Stimulated activated CD8-positive, alpha-beta memory T cell treated with anti-CD3 and anti-CD28 coated beads, Interleukin-4, amount 100 ng/mL, for 4 hours (primary cell): ENCODE measurements at places on chromosomes 5 and 9.

GRCh38 chr5:173968154-173968797, 20.7 kb upstream of the C5orf47 start:
- DNase-seq = no peak

- no peak for DNase-seq
Observed at GRCh38 chr9:121441165-121441564, 58.5 kb downstream of the GGTA1 start.

GRCh38 chr9:24545285-24545684, 412 bp downstream of the IZUMO3 start:
- no peak for DNase-seq

DNA sequence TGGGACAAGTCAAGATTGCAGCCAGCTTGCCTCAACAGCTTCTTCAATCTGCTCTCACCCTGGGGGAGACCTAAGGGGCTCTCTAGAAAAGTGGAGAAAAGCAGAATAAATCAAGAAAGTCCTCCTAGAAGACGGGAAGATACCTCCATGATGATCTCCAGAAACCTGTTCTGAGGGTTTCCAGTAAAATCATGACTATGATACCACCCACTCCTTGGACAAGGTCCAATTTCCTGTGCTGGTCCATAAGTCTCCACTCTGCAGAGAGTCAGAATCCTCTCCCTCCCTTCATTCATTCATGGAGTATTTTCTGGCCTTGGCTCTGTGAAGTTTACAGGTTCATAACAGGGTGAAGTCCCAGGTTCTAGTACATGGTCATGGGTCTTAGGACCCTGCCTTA, 168.6 kb downstream of the SLC12A2 start:
- DNase-seq = no peak

- no peak for DNase-seq
Observed at GRCh38 chr9:14156046-14156445, 157.9 kb downstream of the NFIB start.

- DNase-seq = no peak
Observed at GRCh38 chr9:107874137-107874536, 384.6 kb upstream of the KLF4 start.

DNA sequence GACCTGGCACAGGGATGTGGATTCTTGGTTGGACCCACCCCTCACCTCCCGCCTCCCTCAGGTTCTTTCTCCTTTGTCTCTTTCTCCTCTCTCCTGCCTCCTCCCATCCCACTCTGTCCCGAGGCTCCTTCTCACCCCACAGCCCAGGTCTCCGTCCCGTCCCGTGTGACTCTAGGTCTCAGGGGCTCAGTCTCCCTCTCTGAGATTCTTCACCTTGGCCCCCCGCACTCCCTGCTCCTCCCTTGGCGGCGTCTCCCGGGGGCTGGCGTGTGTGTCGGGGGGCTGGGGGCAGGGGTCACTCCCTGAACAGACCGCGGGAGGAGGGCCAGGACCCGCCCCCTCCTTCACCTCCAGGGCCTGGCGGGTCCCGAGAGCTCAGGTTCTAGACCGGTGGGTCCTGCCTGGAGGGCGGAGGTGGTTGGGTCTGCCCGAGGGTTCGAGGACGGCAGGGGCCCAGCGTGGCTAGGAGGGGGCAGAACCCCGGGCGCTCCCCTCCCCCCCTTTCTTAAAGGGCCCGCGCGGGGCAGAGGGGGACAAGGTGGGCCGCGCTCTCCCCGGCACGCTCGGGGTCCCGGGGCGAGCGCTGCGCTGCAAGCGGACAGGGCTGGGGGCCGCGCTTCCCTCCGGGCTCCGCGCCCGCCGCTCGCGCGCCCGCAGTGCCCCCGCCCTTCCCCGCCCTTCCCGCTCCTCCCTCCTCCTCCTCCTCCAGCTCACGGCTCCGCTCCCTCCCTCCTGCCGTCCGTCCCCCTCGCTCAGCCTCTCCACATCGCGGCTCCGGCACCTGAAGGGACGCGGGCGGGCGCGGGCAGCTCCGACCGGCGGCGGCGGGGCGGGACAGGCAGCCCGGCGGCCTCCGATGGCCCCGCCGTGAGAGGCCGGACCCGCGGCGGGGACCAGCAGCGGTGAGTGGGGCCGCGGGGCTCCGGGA, at the start of gene PSD2:
PSD2 (plus strand) TSS at position 735 of the 928 bp plus-strand sequence. CDS start 13,633 bp downstream, outside the sequence.
- DNase-seq = no peak

- no peak for DNase-seq
Observed at GRCh38 chr9:87872079-87872624, 10.5 kb upstream of the SPATA31E1 start.

DNA sequence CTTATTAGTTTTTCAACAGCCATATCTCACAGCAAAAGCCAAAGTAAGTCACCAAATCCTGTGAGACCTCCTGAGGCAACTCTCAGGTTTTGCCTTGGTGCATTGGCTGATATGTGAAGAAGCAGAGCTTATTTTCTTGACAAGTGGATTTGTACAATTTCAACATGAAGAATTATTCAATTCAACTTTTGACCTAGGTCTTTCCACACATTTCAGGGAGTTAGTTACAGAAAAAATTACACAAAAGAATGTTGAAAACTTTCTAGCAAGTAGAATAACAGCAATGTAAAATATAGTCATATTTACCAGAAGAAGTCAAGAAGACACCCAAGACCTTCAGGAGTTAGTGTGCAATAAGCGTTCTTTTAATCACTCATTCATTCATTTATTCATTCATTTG, 62.4 kb upstream of the ADRB2 start:
- DNase-seq = no peak

DNA sequence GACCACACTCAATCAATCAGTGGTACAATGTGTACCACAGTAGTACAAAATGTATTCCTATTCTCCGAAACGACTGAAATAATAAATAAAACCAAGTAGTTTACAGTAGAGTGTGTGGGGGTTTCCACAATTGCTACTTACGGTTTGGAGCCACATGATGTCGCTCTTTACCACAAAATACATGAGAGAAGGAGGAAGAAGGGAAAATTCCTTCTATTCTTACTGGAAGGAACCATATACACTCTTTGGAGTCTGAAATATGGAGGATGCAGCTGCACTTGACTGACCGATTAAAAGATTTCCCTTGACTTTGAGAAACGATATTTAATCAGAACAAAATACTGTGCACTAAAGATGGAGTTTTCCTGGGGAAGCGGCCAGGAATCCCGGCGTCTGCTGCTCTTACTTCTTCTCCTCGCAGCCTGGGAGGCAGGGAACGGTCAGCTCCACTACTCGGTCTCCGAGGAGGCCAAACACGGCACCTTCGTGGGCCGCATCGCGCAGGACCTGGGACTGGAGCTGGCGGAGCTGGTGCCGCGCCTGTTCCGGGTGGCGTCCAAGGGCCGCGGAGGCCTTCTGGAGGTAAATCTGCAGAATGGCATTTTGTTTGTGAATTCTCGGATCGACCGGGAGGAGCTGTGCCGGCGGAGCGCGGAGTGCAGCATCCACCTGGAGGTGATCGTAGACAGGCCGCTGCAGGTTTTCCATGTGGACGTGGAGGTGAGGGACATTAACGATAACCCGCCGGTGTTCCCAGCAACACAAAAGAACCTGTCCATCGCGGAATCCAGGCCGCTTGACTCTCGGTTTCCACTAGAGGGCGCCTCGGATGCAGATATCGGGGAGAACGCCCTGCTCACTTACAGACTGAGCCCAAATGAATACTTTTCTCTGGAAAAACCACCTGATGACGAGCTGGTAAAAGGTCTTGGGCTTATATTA, at the start of gene PCDHA4:
PCDHA4 (plus strand) TSS at position 235 of the 942 bp plus-strand sequence.
- no peak for DNase-seq

GRCh38 chr9:96129747-96130146, 172.2 kb downstream of the HSD17B3 start:
- no peak for DNase-seq

GRCh38 chr9:14136047-14136635, 177.8 kb downstream of the NFIB start:
- no peak for DNase-seq

- no peak for DNase-seq
Observed at GRCh38 chr5:159286420-159287035, 23.4 kb downstream of the UBLCP1 start.

- no peak for DNase-seq
Observed at GRCh38 chr5:102528600-102528999, 29.8 kb upstream of the SLCO6A1 start.

DNA sequence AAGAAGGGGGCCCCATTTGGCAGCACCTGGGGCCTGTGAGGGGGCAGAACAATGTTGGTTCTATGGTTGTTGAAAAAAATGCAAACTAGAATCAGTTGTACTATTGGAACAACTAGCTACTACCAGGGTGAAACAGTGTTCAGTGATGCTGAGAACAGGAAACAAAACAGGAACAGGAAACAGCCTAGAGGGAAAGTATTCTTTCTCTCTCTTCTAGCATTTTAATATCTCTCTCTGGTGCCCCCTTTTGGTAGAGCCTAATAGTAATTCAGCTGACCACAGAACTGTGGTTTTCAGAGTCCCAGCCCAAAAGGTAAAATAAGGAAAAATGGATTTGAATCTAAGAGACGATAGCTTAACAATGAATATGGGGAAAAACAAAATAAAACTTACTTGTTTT, 138.0 kb upstream of the KCNN2 start:
- no peak for DNase-seq

- no peak for DNase-seq
Observed at GRCh38 chr9:69919461-69920061, 98.9 kb downstream of the CFAP95 start.

DNA sequence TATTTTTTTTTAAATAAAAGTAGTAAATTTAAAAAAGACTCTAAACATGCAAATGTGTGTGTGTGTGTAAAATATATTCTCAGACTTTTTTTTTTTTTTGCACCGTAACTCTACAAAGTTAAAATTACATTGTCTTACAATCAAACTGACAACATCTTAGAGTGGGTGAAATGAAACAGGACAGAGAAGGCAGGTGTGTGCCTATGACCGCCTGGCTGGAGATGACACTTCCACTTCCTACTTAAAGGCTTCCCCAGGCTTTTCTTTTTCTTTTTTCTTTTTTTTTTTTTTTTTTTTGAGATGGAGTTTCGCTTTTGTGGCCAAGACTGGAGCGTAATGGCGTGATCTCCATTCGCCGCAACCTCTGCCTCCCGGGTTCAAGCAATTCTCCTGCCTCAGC, 2.7 kb upstream of the AK1 start:
- no peak for DNase-seq

GRCh38 chr9:120683150-120683549, 31.1 kb downstream of the MEGF9 start:
- DNase-seq = no peak

- no peak for DNase-seq
Observed at GRCh38 chr9:80320480-80320879, 748.7 kb downstream of the TLE4 start.

- DNase-seq = no peak
Observed at GRCh38 chr5:55897905-55898304, 46.7 kb downstream of the IL31RA start.

DNA sequence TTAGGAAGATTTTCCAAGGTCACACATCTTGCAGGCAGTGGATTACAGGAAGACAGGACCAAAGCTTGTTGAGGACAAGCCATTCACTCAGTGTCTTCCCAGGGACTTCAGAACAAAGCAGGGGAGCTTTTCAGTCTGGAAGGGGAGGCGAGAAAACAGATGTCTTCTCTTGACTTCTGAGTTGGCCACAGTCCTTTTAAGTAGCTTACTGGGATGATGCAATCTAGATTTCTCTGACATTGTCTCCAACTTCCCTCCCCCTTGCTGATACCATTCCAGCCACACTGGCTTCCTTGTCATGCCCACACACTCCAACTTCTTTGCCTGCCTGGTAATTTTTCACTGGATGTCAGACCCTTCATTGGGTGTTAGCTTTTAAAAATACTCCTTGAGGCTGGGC, 174.2 kb upstream of the TBC1D2 start:
- DNase-seq = no peak

DNA sequence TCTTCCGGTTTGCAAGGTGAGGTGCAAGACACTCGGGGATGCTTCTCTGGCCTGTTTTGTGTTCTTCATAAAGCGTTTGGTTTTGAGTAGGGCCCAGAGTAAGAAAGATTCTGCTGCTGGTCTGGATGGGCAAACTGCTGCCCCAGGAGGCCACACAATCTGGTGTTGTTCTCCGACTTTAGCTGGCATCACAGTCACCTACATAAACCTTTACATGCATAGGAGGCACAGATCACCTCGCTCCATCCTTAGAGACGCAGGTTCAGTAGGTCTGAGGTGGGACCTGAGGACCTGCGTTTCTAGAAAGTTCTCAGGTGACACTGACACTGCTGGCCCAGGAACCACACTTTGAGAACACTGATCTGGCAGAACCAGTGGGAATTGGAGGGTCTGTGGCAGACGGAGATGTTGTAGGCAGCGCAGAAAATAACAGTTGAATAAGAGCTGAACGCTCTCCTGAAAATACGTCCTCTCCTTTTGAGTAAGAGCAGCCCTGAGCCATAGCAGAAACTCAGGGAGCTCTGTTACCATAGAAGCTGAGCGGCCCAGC, 3.9 kb upstream of the SLC6A3 start:
- no peak for DNase-seq

DNA sequence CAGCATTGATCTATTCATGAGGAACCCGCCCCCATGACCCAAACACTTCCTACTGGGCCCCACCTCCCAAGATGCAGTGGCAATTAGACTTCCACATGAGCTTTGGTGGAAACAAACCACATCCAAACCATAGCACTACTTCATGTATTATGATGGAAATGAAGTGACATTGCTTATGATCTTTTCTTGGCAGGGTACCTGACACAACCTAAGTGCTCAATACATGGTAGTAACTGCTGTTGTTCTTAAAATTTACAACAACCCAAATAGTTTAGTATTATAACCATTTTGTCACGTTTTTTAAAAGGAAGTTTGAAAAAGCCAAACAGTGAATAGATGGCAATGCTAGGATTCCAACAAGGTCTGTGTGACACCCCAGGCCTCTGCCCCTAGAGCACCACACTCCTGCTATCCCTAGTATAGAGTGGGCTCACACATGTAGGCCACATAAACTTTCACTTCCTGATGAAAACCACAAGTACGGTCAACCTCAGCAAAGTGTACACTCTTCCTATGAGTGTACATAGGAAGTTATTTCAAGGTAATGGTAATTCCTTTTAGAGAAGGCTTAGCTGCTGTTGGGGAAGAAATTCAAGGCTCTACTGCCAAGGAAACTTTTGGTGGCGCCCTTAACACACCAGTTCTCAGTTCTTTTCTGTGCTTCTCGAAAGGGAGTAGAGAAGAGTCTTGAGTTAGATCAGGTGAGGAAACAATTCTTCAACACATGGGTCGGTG, 97.6 kb downstream of the ARSB start:
- no peak for DNase-seq

DNA sequence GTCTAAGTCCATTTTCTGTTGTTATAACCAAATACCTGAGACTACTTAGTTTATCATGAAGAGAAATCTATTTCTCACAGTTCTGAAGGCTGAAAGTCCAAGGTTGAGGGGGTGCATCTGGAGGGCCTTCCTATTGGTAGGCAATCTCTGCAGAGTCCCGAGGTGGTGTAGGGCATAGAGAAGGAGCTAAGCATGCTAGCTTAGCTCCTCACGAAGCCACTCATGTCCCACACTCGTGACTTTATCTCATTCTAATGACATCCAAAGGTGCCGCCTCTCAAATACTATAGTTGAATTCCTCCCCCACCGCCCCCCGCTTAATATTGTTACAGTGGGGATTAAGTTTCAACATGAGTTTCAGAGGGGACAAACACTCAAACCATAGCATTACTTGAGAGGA, 36.0 kb upstream of the ZBED3 start:
- no peak for DNase-seq

GRCh38 chr9:92723299-92723625, 41.4 kb downstream of the BICD2 start:
- DNase-seq = no peak
